ENCODE measurements at places on chromosomes 7 and 10. TPM values are rescaled to one million over a fixed set of nuclear protein-coding genes. Genes with fewer than 3 reads are reported as not detected.

DNA sequence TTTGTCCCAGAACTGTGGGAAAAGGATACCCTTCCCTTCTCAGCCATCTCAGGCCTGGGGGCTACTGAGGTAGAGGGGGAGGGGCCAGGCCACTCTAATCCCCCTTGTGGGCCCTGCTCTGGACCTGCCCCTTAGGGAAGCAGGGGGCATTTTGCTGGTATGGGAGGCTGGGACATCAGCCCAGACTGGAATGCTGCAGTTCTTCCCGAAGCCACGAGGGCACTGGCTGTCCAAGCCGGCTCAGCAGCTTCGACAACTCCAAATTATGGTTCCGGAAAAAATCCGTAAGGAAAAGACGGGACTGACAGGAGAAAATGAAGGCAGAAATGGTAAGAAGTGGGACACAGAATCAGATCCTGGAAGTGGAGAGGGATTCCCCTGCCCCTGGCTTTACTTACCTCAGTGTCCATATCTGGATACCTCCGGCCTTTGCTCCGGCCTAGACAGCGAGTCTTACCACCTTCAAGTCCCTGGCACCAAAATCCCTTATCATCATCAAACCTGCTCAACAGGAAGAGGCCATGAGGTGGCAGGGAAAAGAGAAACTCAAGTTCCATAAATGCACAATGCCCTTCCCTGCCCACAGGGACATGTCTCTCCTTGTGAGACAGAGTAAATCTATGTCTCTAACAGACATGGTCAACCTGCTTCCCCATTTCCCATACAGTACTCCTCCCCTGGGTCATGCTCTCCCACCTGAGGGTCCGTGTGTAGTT lies 9.0 kb downstream of the NDST2 start:
- no peak for DNase-seq

DNA sequence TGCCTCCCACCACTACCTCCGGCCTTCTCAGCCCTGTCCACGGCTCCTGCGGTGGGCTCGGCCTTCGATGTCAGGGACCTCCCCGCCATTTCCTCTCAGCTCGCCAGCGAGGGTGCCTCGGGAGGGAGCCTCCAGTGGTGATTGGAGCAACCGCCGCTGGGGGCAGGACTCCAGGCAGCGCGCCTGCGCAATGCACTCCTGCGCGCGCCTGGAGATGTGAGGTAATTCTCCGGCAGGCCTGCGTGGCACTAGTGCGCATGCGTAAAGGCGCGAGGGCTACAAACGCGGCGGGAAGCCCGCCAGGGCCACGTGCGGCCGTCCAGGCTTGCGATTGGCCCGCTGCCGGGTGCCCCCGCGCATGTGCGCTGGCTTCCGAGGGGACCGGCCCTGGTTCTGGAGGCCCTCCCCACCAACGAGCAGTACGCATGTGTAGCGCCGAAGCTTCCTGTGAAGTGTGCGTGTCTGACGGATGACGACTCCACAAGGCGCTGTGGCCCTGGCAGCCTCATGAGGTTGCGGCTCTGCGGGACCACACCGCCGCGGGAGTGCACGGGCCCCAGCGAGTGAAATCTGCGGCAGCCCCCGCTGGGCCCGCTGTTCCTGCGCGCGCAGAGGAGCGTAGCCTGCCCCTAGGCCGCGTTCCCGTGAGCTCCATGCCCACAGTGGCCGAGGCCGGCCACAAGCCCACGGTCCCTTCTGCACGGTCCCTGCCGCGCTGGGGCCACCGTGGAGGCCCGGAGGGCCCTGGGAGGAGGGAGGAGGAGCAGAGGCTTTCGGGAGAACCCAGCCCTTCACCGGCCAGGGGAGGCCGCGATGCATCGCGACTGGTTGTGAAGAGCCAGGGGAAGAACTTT lies at the start of gene SYCE1:
TSS of gene SYCE1 (minus strand) at position 143 of the 854 bp plus-strand sequence. CDS start at position 89, 54 bp downstream.
- DNase-seq: no peak

Gene TAS2R3
- 0.19 TPM for polyA plus RNA-seq

Gene C7orf57
- not detected for polyA plus RNA-seq

GRCh38 chr10:114648368-114648767 lies 9.7 kb downstream of the ABLIM1 start:
- peak; percentile 71 for DNase-seq

GRCh38 chr10:92799568-92799967 lies 48.8 kb upstream of the EXOC6 start:
- no peak for DNase-seq

GRCh38 chr7:90111-91063 lies 102.0 kb upstream of the FAM20C start:
- no peak for DNase-seq

Measured in AG04450 (cell line).